Activated effector memory CD4-positive, alpha-beta T cell treated with anti-CD3 and anti-CD28 coated beads, Interleukin-2, amount 50 U/mL, for 16 hours (primary cell): ENCODE measurements at places on chromosomes 16 and 17.
A peak's percentile ranks its signal among the peaks of the same experiment; 100 is the strongest.

- no peak for DNase-seq
Measured at GRCh38 chr17:39455919-39456318, 4.9 kb upstream of the MED1 start.

- DNase-seq: no peak
Measured at GRCh38 chr17:82887255-82888164, 47.7 kb upstream of the ZNF750 start.

GRCh38 chr17:17710728-17711541 is 29.7 kb downstream of the RAI1 start:
- DNase-seq: no peak

DNA sequence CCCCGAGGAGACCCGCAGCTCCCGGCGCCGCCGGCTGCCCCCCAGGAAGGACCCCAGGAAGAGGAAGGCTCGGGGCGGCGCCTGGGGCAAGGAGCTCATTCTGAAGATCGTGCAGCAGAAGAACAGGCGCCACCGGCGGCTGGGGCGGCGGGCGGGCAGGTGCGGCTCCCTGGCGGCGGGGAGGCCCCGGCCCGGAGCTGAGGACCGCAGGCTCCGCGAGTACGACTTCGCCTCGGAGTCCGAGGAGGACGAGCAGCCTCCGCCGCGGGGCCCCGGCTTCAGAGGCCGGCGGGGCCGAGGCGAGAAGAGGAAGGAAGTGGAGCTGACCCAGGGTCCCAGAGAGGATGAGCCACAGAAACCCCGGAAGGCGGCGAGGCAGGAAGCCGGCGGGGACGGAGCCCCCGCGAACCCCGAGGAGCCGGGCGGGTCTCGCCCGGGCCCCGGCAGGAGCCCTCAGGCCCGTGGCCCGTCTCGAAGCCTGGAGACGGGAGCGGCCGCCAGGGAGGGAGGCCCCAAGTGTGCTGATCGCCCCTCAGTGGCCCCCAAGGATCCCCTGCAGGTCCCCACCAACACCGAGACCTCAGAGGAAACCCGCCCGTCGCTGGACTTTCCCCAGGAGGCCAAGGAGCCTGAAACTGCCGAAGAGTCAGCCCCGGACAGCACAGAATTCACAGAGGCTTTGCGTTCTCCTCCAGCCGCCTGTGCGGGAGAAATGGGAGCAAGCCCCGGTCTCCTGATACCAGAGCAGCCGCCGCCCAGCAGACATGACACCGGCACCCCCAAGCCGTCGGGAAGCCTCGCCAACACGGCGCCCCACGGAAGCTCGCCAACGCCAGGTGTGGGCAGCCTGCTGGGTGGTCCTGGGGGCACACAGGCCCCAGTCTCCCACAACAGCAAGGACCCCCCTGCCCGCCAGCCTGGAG is 22.3 kb upstream of the ZFPM1 start:
- DNase-seq: peak; percentile 79

DNA sequence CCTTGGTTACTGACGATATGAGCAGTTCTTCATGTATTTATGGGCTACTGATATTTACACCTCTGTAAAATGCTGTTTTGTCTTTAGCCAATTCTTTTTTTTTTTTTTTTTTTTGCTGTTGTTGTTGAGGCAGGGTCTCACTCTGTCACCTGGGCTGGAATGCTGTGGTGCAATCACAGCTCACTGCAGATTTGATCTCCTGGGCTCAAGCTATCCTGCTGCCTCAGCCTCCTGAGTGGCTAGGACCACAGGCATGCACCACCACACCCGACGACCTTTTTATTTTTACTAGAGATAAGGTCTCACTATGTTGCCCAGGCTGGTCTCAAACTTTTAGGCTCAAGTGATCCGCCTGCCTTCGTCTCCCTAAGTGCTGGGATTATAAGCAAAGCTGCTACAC is 225.0 kb upstream of the AXIN2 start:
- no peak for DNase-seq

DNA sequence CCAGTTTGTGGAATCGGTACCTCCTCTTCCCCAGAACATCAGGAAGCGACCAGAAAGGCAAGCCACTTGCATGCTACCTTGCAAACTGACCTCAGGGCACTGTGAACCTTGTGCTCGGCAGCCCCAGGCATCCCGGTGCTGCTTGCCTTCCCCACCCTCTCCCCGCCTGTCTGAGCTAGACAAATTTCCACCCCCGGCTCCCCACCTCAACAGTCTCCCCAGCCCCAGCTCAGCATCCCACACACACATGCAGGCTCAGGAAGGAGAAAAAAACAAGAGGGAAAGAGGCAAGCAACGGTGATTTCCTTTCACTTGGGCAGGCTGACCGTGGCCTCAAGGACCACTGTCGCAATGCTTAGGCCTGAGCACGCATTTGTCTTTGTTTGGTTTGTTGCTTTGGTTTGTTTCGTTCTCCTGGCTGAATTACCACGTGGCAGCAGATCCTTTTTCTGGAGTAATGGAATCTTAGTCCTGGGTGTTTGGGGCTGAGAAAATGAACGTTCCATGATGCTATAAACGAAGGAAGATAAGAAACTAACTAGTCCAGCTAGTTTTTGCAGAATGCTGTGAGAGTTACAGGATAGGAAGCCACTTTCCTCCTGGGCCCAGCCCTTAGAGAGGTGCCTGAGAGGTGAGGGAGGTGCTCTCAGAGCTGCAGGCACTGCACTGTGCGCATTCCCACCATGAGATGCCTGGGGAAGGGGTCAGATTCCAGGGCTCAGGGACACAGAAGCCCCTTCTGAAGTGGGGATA is 27.9 kb downstream of the SDK2 start:
- DNase-seq: no peak

DNA sequence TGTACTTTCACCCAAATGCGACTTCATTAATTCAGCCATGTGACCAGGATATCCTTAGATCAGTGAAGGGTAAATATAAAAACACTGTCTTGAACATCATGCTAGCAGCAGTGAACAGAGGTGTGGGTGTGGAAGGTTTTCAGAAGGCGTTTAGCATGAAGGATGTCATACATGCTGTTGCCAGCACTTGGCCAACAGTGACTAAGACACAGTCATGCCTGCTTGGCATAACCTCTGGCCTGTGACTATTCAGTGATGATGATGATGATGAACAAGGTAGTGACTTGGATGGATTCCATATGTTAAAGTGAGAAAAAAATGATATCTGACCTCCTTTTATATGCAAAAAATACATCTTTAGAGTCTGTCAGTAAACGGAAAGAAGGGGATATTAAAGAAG is 97.9 kb downstream of the MAP2K4 start:
- no peak for DNase-seq

- no peak for DNase-seq
Measured at GRCh38 chr16:22265351-22265750, 31.9 kb upstream of the POLR3E start.

DNA sequence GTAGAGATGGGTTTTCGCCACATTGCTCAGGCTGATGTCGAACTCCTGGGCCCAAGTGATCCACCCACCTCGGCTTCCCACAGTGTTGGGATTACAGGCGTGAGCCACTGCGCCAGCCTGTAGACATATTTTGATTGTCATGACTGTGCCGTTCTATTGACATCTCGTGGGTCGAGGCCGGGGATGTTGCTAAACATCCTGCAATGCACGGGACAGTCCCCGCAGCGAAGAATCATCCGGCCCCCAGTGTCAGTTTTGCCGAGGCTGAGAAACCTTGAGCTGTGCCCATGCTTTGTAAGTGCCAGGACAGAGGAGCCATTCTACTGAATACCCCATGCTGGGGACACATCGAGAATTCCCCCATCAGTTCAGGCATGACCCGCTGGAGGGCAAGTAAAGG is 69.1 kb upstream of the GSE1 start:
- DNase-seq: no peak

DNA sequence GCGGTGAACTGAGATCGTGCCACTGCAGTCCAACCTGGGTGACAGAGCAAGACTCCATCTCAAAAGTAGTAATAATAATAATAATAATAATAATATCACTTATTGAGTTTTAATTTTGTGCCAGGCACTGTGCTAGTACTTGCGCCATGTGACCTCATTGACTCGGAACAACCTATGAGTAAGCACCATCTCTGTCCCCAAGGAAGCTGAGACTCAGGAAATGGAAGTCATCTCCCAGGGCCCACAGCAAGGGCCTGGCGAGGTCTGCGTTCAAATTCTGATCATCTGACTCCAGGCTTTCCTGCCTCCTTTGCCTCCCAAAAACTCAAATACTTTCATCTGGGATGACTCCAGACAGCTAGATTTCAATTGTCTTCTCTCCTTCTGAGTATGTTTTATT is 162.9 kb downstream of the SEC14L1 start:
- DNase-seq: no peak

GRCh38 chr17:78558989-78559388 is 18.2 kb downstream of the DNAH17 start:
- no peak for DNase-seq

DNA sequence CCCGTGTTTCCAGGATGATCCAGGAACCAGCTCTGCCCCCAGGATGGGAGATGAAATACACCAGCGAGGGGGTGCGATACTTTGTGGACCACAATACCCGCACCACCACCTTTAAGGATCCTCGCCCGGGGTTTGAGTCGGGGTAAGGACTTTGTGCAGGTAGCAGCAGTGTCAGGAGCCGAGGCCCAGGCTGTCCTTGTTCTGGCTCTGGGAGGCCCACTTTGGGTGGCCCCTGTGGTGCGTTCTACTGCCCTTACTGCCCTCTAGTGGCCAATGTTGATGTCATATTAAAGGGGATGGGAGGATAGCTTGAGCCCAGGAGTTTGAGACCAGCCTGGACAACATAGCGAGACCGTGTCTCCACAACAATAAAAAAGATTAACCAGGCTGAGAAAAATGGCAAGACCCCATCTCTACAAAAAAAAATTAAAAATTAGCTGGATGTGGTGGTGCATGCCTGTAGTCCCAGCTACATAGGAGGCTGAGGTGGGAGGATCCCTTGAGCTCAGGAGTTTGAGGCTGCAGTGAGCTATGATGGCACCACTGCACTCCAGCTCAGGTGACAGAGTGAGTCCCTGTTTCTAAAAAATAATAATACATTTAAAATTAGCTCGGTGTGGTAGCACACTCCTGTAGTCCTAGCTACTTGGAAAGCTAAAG is 20.9 kb upstream of the CLEC18A start:
- DNase-seq: peak; percentile 73

DNA sequence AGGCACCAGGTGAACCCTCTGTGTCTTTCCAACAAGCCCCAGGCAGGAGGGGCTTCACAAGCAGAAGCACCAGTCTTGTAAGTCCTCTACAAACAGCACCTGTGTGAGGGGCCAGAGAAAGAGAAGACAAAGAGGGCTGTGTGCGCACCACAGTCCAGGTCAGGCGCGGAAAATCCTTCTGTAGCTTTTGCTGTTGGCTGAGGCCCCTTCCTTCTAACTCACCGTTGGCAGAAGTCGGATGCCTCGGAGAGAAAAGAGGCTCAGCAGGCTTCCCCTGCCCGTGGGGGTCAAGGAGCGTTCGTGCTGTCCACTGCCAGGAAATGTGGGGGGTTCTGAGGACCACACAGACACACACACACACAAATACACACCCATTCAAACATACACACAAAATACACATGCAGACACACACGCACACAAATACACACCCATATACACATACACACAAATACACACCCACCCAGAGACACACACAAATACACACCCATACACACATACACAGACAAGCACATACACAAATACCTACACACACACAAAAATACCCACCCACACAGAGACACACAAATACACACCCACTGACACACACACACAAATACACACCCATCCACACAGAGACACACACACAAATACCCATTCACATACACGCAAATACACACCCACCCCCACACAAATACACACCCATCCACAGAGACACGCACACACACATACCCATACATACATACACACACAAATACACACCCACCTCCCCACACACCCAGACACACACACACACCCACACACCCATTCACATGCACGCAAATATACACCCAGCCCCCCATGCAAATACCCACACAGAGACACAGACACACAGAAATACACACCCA is 6.8 kb downstream of the ZG16B start:
- DNase-seq: no peak

DNA sequence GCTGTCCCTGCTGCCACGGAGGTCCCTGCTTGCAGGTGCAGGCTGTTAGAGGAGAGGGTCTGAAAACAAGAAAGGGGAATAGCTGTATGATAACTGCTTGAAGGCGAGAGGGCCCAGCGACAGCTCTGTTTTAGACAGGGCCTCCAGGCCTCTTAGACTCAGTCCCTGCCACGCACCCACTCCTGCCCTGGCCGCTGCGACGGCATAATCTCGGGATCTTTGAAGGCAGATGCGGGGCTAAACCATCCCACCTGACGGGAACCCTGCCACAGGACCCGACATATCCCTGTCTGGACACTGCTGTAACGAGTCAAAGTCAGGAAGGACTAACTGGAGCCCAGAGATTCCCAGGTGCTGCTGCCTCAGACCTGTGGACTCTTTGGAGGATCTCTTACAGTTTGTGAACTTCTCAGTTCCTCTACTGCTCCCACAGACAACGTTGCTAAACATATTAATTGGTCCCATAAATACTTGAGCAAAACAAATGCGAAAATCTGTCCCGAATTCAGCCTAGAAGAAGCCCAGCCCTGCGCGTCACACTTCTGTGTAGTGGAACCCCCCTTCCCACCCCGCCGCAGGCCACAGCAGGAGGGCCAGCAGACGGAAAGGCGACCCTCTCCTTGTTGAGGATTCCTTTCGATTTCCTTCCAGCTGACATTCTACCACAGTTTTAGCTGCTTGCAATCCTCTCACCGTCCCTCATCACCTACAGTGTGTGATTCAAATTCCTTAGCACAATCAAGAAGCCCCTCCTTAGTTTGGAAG is 998 bp upstream of the TMEM11 start:
- DNase-seq: no peak

DNA sequence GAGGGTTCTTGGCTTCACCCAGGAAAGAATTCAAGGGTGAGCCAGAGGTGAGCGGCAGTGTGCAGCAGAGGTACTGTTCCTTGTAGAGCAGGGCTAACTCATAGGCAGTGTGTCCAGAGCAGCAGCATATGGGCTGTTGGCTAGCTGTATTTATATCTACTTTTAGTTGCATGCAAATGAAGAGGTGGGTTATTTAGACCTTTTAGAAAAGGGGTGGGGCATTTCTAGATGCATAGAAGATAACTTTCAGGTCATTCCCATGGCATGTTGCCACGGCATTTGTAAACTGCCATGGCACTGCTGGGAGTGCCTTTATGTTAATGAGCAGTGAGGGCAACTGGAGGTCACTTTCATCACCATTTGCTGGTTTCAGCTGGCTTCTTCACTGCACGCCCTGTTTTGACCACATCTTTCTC is 141.0 kb downstream of the STX8 start:
- no peak for DNase-seq

DNA sequence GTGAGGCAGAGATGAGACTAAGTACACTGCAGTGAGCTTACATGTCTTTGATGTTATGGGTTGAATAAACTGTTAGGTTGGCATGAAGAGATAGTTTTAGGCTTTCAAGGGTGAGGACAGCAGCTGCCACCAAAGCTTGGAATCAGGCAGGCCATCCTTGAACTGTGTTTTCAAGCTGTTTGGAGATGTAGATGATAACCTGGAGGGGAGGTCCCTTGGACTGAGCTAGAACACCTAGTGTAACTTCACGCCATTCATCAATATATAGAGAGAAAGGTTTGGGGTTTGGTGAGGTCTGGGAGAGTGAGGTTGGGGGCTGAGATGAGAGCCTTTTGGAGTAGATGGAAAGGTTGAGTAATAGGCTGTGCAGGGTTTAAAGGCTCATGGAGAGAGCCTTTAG is 2447.0 kb downstream of the TP53TG3F start:
- no peak for DNase-seq

- DNase-seq: no peak
Measured at GRCh38 chr17:18860161-18860972, 2.4 kb downstream of the PRPSAP2 start.
